HS-5 (cell line): ENCODE measurements at places on chromosomes 16 and 17.

DNA sequence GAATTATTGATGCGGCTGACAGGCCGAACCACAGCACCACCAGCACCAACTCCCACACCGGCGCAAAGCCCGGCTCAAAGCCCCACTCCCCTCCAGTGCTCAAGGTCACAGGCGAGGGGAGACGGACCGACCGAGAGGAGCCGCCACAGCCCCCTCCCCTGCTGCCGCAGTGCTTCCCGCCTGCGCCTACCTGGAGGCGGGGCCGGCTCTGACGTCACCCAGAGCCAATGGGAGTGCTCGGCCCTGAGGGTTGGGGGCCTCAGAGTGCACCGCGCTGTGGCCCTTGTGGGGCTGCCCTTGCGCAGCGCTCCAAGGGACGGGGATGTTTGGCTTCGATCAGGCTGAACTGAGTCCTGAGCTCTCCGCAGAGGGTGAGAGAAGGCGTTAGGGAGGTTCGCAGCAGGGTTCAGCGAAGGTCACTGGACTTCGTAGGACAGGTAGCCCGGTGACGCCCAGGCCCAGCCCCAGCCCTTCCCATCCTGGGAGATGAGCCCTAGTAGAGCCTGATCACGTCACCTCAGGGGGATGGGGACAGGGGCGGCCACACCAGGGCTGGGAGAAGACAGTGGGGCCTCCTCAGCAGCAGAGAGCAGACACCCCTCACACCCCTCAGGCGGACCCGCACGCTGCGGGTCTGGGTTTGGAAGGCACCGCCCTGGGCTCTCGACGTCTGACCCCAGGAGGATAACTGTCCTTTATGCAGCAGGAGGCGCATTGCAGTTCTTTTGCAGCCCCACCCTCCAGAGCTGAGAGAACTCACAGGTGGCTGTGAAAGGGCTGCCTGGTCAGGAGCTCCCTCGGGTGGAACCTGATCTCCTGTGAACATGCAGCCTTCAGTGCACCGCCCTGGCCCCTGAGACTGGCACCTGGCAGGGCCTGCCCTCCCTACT is 1.5 kb downstream of the NDRG4 start:
- DNase-seq = no peak

- DNase-seq = peak; percentile 74
These were observed 16.6 kb downstream of the GRB7 start for GRCh38 chr17:39754161-39754957.

DNA sequence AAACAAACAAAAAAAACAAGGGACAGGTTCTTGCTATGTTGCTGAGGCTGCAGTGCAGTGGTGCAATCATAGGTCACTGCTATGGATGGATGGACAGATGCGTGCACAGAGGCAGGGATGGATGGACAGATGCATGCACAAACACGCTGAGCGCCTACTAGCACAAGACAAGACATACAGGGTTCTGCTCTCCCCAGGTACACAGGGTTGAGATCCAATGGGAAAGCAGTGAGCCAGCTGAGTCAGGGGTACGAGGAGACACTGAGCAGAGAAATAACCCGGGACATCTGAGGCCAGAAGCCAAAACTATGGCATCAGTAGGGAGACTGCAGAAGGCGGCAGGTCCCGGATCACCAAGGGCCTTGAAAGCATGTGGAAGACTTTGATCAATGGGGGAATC is 6.2 kb downstream of the IL32 start:
- no peak for DNase-seq

DNA sequence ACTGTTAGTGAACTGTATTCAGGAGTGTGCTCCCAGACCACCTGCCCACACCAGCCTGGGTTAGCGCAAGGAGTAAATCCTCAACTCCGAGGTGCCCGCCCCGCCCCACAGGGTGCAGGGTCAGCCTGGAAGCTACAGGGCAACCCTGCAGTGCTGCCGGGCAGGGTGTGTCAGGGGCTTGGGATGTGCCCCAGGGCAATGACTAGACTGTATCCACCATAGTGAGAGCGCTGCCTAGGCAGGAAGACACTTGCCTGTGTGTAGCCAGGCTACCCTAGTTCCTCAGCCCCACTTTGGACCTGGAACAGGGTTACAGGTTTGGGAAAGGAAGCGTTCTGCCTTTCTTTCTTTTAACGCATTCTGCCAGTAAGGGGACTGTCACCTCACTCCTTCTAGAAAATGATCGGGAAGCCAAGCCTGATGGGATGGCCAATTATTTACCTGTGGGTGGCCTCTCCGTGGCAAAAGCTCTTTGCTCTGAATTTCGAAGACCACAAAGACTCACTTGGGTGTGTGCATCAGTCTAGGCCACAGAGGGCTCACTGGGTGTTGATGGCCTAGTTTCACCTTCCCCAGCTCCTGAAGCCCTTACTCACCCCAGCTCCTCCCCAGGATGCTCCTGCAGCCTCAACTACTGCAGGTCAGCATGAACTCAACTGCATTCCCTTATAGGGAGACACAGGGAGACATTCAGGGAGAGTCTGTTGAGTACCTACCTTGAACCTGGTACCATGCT is 90.9 kb downstream of the CCDC182 start:
- DNase-seq = no peak
